ENCODE measurements at places on chromosomes 4 and X.
A peak's percentile ranks its signal among the peaks of the same experiment; 100 is the strongest.

GRCh38 chrX:2432298-2432863 is 68.4 kb downstream of the DHRSX start:
- no peak for DNase-seq

- DNase-seq = peak; percentile 68
These were observed 513.8 kb upstream of the FAM241A start for GRCh38 chr4:111631215-111631999.

- no peak for DNase-seq
These were observed 36.7 kb downstream of the HMGB3 start for GRCh38 chrX:151019856-151020255.

- DNase-seq = no peak
These were observed 3.9 kb upstream of the PLA2G12A start for GRCh38 chr4:109733728-109734127.

GRCh38 chrX:151538190-151539122 is 25.0 kb upstream of the PASD1 start:
- DNase-seq = no peak

GRCh38 chrX:41090568-41091238 is 5.5 kb downstream of the USP9X start:
- DNase-seq = no peak

DNA sequence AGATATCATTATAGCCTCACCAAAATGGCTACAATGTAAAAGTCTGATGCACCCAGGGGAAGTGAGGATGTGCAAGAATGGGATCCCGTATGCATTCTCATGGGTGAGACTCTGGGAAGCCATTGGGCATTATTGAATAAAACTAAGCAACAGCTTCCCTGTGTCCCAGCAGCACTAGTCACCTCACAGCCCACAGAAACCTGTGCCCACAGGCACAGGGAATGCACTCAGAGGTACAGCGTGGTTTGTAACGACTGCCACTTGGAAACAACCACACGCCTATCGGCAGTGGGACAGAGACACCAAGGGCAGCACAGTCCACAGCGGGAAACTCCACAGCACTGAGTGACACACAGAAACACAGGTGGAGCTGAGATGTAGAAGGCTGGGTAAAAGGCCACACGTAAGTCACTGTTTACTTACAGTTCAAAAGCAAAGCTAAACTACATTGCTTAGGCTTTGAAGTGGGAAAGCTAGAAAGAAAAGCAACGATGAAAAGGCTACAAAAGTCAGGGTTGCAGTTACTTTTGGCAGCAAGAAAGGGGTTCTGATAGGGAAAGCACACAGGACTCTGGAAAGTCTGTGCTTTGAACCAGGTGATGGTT is 69.2 kb downstream of the HAUS3 start:
- DNase-seq = no peak

GRCh38 chr4:48756689-48757220 is 23.3 kb downstream of the FRYL start:
- no peak for DNase-seq

GRCh38 chr4:80091184-80091583 is 18.2 kb upstream of the ANTXR2 start:
- no peak for DNase-seq

- DNase-seq = no peak
These were observed 206.1 kb downstream of the SLC39A8 start for GRCh38 chr4:102139132-102139573.

DNA sequence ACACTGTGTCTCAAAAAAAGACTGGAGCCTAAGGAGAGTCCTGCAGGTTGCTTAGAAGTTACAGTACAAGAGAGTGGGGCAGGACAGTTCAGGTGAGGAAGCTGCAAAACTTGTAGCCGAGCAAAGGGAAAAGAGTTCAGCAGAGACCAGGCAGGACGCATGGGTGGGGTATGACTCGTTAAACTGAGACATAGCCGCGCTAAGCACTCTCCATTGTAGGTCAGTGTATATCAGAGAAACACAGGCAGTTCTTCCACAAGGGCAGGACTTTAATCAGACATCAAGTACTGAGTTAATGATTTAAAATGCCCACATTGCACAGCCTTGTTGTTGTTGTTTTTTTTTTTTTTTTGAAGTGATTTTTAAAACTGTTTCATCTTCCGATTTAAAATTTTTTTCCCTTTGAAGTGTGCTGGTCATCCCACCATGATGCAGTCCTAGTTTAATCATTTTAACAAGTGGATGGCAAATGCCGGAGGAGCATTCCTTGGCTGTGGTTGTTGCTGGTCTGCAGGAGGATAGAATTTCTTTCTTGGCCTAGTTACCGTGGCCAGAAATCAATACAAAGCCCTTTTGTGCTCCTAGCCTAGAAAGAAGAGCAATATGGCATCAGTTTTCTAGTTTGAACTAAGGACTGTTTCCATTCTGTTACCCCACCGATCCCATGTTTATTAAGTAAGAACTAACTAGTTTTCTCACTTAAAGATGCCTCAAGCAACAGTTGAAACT is 10.3 kb downstream of the LAP3 start:
- no peak for DNase-seq

DNA sequence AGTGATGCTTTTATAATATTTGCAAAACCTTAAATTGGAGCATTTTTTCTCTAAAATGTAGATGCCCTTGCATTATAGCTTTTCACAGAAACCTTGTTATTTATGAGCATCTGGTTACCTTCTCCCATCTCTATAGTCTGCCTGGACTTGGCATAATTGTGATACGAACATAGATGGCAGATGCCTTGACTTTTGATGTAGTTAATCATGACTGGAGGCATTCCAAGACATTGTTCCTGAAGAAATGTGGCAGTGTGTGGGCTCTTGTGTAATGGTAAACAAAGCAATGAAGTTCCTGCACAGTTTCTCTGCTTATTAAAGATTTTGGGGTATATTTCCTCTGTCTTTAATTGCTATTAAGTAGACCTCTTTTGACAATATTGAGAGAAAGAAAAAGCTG is 500.1 kb downstream of the PCDH19 start:
- DNase-seq = no peak

DNA sequence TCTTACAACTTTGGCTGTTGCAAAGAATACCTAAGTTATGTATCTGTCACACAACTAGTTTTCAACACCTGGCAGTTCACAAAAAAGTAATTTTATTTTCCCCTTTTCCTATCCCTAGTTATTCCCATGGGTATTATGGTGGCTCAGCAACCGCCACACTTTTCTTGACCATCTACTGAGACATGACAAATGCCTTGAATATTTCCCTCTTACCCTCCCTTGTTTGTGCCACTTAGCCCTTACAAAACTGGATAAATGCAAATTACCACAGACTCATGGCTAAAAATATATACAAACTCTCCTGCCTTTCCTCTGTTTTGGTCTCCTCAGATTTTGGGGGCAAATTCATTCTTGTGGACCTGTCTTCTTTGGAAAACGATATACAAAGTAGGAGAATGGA is 72.1 kb downstream of the AMOT start:
- DNase-seq = no peak

DNA sequence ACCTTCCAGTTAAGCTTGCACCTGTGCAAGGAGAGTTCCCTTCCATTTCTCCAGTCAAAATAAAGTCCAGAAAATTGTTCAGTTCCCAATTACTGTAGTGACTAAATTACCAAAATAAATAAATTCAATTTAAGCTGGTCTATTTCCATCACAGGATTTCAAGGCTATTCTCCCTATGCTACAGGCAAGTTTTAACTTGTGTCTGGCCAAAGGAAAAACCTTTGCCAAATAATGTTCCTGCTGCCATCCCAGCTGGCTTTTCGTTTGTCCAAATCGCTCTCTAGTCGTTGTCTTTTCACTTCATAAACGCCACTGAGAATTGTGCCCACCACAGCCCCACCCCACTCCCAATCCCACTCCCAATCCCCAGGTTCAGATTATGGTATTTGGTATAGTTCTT is 2.4 kb downstream of the KCTD8 start:
- DNase-seq = no peak

- no peak for DNase-seq
These were observed 189.4 kb downstream of the FBXW7 start for GRCh38 chr4:152346526-152346925.

DNA sequence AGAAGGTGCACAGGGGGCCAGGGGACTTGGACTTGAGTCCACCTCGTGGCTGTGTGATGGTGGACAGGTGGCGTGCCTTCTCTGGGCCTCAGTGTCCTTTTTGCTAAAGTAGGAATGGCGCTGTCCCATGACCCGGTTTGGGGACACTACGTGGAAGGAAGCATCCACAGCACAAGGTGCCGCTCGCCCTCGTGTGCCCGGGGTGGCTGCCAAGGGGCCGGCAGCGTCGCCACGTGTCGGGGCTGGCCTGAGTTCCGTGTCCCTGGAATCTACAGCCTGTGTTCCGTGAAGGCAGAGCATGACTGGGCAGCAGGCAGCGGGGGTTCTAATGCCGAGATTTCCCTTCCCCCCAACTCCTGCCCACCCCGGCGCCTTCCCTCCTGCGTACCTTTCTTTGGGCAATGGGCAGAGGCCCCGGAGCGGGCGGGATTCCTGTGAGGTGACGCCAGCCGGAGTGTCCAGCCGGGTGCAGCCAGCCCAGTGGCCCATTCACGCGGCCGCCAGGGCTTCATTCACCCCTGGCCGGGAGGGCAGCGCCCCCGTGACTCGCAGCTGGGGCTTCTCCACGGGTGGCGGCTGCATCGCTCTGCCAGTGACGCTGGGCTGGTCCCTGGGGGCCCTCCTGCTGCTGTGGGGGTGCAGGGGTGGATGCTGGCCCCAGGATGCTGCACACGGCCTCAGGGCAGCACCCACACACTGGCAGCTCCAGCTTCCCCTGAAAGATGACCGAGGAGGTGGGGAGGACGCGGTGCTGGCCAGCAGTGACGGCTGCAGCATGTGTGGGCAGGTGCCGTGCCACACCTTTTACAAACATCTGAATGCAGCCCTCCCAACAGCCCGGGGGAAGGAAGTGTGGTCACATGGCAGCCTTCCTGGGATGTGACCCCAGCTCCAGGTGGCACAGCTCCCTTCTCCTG is 21.2 kb downstream of the DOK7 start:
- DNase-seq = peak; percentile 83
